ENCODE measurements at places on chromosomes 11 and 22.

GRCh38 chr22:23255506-23256170, 75.3 kb downstream of the BCR start:
- DNase-seq, result no peak

GRCh38 chr11:117187007-117187406, 8.5 kb downstream of the SIDT2 start:
- DNase-seq, result no peak

GRCh38 chr11:126817096-126817495, 183.5 kb downstream of the KIRREL3 start:
- no peak for DNase-seq

GRCh38 chr22:44975427-44976262, 34.2 kb downstream of the PHF21B start:
- no peak for DNase-seq

GRCh38 chr22:17724241-17724640, 50.0 kb downstream of the BID start:
- DNase-seq, result no peak

GRCh38 chr22:19109198-19110063, 12.8 kb downstream of the DGCR2 start:
- no peak for DNase-seq

- DNase-seq, result no peak
These were observed 6.7 kb downstream of the DDI1 start for GRCh38 chr11:104043142-104043541.

- DNase-seq, result no peak
These were observed 1.0 kb downstream of the PRSS23 start for GRCh38 chr11:86801364-86801763.

DNA sequence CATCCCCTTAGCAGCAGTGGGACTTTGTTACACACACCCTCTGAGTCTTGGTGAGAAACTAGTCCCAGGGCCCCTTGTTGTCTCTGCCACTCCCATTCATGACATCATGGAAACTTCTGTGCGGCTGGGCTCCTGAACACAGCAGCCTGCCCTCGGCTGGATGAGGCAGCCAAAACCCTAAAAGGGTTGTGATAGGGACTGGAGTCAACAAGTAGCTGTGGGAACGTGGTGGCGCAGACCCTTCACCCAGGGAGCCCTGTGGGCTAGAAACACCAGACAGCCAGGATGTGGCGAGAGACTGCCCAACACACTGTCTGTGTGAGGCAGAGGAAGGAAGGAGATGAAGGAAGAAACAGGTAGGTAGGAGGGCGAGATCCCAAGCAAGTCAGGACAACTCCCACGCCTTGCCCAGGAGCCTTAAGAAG, 3.9 kb downstream of the CD3D start:
- no peak for DNase-seq

DNA sequence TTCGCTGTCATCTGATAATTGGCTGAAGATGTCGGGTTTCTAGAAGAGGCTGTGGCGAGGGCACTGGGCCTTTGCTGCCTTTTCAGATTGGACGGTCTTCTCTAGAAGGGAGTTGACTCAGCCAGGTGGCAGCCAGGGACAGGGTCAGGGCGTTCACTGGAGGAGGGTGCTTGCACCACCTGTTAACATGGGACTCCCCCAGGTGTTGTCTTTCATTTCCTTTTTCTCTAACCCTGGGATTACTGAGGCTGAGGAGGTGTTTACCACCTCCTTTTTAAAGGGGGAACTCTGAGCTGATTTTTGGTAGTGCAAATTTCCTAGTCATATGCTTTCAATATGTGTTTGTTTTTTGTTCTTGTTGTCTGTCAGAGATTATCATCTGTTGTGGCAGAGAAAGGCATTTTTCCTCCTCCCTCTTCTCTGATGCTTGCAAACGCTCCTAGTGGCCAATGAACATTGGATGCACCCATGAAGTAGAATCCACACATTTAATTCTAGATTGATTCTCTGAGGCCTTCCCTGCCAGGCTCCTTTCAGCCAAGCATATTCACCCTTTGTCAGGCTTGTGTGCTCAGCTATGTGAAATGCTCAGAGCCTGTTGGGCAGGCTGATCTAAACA, 54.1 kb downstream of the LDLRAD3 start:
- no peak for DNase-seq

- no peak for DNase-seq
These were observed 34.4 kb upstream of the CALCB start for GRCh38 chr11:15038963-15039362.

DNA sequence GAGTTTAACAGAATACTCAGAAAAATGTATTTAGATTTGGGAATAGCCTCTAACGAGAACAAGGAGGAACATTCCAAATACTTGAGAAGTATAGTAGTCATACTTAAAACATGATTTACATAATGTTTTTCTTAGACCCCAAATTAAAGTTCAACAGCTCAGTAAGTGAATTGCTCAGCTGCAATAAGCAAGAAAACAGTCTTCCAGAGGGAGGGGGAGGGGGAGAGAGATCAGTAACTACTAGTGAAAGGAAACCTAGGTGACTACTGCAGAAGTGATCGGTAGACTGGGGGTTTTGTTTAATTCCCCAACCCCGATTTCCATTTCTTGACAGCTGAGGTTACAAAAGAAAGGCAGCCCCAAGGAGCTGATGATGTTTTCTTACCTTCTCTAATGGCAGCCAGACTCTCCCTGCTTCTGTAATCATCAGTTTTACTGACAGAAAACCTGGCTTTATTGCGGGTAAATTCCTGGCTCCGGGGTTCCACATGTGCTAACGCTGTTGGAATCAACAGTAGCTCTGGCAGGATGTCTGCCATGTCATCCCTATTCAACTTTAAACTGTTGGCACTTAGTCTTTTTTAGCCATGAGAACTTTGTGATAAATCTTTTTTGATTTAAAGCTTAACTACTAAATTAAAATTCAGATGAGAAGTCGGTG, 82.4 kb upstream of the BIRC3 start:
- no peak for DNase-seq

DNA sequence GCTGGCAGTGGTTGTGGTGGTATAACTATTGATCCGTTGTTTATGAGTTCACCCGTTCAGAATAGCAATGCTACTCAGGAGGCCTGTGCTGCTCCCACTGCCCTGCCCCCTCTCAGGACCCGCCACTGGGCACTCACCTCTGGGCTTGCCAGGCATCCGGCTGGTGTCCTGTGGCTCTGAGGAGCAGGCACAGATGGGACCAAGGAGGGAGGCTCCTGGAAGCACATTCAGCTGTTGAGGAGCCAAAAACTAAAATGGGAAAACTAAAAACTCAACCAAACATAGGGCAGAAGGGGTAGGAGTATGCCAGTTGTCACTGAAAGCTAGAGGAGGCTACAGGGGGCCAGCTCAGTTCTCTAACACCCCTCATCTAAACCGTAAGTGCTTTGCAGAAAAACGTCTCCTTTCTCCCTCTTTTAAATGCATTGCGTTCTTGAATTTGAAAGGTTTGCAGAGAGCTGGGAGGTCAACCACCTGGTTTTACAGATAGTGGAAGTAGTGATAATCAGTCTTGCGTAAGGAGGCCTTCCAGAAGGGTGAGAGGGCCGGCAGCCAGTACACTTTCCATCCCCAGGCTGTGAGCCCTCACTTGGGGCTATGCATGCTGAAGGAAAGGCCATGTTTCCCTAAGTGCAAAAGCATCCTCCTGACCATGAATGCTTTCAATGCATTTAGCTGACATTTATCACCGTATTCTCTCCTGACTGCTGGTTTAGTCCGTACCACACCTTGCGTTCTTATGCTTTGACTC, 547.4 kb downstream of the NTM start:
- no peak for DNase-seq

GRCh38 chr11:95716266-95716665, 73.3 kb downstream of the FAM76B start:
- DNase-seq, result no peak

DNA sequence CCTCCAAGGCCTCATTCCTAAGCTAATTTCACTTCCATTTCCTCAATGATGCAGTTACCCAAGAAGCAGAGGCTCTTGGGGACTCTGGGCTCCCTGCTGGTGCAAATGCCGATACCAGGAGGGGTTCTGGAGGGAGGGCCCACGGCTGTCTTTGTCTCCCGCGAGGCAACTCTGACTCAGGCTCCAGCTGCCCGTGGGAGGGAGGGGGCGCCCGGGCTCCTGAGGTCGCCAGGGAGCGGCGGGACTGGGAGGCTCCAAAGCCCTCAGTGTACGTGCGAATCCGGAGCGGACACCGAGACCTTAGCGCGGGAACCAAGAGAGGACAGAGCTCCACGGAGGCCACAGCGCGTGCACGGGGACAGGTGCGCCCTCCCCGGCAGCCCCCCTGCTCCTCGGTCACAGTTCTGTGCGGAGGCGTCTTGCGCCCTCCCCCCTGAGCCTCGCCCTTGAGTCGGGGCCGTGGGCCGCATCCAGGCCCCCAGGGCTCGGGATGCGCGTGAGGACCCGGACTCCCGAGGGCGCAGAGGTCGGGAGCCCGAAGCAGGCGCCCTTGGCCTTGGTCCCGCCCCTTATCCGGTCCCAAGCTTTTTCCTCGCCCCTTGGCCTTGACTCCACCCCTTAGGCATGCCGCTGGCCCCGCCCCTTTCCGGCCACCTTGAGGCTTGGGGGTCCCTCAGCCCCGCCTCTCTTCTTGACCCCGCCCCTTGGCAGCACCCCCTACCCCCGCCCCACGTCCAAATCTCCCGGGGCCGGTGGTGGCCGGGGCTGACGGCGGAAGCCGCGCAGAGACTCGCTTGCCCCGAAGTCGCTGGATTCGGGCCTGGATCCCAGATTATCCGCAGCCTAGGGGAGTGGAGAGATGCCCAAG, 4.7 kb upstream of the SHISA8 start:
- no peak for DNase-seq

DNA sequence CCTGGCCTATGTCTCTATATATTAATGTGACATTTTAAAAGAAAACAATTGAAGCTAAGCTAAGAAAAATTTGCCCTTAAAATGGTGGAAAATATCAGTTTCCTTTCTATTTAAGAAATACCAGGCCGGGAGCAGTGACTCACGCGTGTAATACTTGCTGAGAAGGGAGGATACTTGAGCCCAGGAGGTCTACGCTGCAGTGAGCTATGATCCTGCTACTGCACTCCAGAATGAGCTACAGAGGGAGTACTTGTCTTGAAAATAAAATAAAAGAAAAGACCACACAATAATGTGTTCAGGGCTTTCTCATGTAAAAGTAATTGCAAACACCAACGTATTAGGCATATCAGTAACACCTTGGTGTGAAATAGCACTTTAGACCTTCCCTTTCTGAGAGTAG, 1.4 kb upstream of the PRSS23 start:
- no peak for DNase-seq

GRCh38 chr11:34558673-34559072, 45.1 kb upstream of the ELF5 start:
- DNase-seq, result no peak

GRCh38 chr11:112652786-112653390, 308.3 kb upstream of the NCAM1 start:
- no peak for DNase-seq

DNA sequence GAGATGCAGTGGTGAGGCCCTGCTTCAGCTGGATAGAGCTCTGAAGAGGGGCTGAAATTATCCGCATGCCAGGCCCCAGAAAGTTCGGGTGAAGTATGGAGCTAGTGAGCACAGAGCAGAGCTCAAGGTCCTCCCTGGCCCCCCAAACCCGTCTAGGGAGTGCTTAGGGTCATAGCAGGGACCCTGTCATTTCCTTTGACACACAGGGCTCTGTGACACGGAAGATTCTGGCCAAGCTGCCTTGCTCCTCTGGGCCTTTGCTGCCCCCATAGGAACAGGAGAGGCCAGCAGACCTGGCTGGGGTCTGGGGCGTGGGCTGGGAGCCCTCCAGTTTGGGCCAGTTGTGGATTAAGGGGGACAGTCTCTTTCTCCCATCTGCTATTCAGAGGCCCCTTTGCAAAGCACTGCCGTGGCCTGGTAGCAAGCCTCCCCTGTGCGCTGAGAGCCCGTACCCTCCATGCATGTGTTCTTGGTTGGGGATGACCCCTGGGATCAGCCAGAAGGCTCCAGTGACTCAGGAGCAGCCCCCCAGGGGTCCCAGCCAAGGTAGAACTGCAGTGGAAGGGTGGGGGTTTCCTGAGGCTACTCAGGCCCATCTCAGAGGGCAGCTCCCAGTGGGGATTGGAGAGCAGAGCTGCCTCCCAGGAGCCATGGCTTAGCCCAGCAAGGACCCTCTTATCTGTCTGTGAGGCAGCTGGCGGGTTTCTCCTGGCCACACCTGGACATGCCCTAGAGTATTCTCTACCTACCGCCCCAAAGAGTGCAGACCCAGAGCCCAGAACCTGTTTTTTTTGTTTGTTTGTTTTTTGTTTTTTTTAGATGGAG, 42.3 kb downstream of the RNF141 start:
- DNase-seq, result no peak

- no peak for DNase-seq
These were observed 250.2 kb downstream of the SWAP70 start for GRCh38 chr11:9914064-9914463.

GRCh38 chr11:128802358-128802981, 64.6 kb downstream of the KCNJ1 start:
- no peak for DNase-seq

GRCh38 chr11:26632691-26633159, 60.7 kb upstream of the MUC15 start:
- DNase-seq, result no peak

DNA sequence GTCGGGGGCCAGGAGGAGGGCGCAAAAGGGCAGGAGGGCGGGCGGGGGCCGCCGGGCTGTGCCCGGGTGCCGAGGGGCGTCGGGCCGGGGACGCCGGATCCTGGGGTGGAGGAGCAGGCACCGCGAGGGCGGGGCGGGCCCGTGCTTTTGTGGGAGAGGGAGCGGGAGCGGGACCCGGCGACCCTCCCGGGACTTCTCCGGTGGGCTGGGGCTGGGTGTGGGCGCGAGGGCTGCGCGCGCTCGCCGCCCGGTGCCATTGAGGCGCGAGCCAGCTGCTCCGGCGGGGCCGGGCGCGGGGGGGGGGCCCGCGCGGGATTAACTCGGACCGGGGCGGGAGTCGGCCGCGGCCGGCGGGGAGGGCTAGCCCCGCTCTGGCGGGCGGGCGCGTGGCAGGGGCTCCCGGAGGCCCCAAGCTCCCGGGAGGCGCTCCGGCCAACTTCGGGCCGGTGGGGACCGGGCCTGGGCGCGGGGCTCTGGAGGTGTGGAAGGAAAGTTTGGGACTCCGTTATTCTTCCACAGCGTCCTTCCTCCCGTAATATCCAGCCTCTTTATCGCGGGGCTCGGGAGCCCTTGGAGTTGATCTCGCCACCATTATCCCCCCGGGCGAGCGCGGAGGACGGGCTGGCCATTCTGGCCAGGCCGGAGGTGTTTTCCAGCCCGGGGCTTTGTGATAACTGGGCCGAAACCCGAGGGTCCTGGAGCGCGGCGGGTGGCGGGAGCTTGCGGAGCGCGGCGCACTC, 936 bp downstream of the CECR2 start:
- DNase-seq, result no peak

Data from NCI-H2227 treated with DMSO at 0.1 percent for 48 hours (cell line).